ENCODE measurements at places on chromosomes 1 and 21.

DNA sequence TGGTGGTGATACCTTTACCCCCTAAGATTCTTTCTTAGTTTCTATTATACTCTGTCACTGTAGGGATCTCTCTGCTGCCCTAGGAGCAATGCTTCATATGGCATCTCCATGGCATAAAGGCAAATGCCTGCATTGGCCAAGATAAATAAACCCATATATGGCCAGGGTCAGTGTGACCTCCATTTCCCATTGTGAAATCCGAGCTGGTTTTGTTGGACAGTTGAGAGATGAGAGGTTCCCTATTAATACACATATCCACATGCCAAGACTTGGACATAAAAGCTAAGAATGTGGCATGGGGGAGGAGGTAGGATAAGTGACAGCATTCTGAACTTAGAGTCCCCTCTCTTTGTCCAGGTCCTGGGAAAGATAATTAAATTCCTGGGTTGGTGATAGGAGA, 1.4 kb downstream of the TPM3 start:
- DNase-seq: no peak

- DNase-seq: peak; percentile 68
Measured at GRCh38 chr1:91803847-91804545, 82.0 kb downstream of the TGFBR3 start.

GRCh38 chr1:43232482-43232881, 37.3 kb upstream of the TMEM125 start:
- no peak for DNase-seq

GRCh38 chr1:160685266-160685665, 26.4 kb downstream of the CD48 start:
- DNase-seq: no peak

GRCh38 chr21:17388226-17388625, 124.6 kb upstream of the CXADR start:
- DNase-seq: no peak

- no peak for DNase-seq
Measured at GRCh38 chr1:91889717-91890459, 3.9 kb upstream of the TGFBR3 start.

GRCh38 chr1:36772647-36773495, 261.4 kb downstream of the GRIK3 start:
- DNase-seq: no peak

DNA sequence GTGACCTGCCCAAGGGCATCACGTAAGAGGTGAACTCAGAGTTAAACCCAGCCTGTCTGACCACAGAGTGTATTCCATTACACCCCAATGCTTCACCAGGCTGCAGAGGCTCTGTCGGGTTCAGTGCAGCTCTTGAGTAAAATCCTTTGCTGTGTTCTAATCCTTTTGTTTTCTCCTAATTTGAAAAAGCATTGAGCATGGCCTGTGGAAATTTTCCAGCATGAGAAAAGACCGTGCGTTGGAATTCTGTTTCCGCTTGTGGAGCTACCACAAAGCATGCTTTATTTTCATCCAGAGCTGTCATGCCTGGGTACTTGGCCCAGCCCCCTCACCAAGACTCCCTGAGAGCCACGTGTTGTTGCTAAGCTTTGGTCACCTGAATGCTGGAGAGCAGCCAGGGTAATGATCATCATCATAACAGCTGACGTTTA, 317.6 kb downstream of the PRDM2 start:
- DNase-seq: no peak

DNA sequence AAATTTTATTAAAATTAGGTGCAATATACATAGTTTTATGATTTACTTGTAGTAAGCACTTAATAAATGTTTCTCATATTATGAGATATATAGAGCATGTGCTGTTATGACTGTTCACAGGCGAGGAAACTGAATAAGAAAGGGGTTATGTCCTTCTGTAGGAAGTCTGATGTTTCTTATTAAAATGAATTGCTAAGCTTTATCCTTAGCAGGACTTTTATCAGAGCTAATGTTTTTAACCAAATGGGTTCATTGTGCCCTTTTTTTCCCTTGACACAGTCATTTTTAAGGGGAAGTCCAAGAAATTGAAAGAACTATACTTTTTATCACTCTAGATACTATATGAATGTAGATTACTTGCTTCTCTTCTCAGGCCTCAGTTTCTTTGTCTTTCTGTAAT, 285.2 kb downstream of the PTPRC start:
- DNase-seq: no peak
